ENCODE measurements at places on chromosomes 6 and 20. TPM values are rescaled to one million over a fixed set of nuclear protein-coding genes. Genes with fewer than 3 reads are reported as not detected.

The TMEM30A gene
- 157 TPM for polyA plus RNA-seq

- DNase-seq = no peak
These were observed 4.6 kb downstream of the SLC29A1 start for GRCh38 chr6:44228031-44228430.

- no peak for DNase-seq
These were observed 41.3 kb downstream of the TXLNB start for GRCh38 chr6:139250296-139251044.

The HLA-F gene
- 15.5 TPM for polyA plus RNA-seq

DNA sequence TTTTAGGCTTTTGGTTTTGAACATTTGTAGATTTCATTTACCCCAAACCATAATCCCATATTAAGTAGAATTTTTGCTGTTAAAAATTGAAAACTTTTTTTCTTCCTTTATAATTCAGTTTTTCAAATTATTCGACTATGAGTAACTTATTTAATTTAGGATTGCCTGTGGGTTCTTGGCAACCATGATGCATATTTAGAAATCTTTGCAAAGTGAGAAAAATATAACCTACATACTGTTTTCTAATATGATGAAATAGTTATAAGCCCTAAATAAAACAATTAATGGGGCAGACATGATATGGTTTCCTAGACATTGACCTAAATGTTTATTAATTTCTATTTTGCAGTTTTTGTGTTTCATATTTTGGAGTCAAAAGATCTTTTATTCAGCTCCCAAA, 23.6 kb downstream of the NEDD9 start:
- no peak for DNase-seq

GRCh38 chr6:152100183-152100618, 292.7 kb downstream of the ESR1 start:
- no peak for DNase-seq

The ZSCAN23 gene
- polyA plus RNA-seq = 19.3 TPM

The MYBL2 gene
- 15.7 TPM for polyA plus RNA-seq

- DNase-seq = no peak
These were observed 2.7 kb upstream of the WFDC11 start for GRCh38 chr20:45672765-45673164.

The BNIP5 gene
- not detected for polyA plus RNA-seq

DNA sequence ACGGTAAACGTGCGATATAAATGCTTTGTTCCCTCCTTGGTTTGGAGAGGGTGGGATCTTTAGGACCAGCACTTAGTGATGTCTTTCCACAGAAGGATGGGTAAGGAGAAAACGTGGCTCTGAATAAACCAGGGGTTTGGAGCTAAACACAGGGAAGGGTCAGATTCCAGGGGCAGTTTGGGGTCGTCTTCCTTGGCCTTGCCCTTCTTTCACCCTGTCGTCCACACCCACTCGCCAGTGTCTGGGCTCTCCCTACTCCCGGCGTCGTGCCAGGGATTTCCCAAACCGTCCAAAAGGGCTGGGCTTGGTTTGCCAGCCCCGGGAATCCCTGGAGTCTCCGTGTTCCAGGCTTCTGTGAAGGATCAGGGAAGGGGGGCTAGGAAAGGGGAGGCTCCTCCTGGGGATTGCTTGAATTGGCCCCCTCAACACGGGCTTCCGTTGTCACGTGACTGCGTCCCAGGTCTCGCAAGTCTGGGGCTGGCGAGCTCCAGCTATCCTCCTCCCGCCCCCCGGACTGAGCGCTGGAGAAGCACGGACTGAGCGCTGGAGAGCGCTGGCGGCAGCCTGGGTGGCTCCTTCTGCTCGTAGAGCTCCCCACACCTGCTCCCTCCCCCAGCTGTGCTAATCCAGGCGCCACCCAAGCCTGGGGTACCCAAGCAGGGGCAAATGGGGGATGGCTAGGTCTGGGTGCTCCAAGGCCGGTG, 9.4 kb upstream of the ARMC12 start:
- DNase-seq = peak; percentile 80

The C6orf163 gene
- 6.3 TPM for polyA plus RNA-seq

- no peak for DNase-seq
These were observed 60.0 kb downstream of the RFPL4B start for GRCh38 chr6:112407101-112407590.

The B3GALT4 gene
- polyA plus RNA-seq = 3.8 TPM

The IPCEF1 gene
- polyA plus RNA-seq = 3.7 TPM

- no peak for DNase-seq
These were observed 17.8 kb downstream of the ACTR5 start for GRCh38 chr20:38766071-38766470.

The SLC22A7 gene
- polyA plus RNA-seq = 0.39 TPM

GRCh38 chr20:23050847-23051627, 1.6 kb upstream of the THBD start:
- no peak for DNase-seq

- DNase-seq = no peak
These were observed 4.3 kb downstream of the UST start for GRCh38 chr6:148750838-148751792.

The INSM1 gene
- polyA plus RNA-seq = 0.81 TPM

DNA sequence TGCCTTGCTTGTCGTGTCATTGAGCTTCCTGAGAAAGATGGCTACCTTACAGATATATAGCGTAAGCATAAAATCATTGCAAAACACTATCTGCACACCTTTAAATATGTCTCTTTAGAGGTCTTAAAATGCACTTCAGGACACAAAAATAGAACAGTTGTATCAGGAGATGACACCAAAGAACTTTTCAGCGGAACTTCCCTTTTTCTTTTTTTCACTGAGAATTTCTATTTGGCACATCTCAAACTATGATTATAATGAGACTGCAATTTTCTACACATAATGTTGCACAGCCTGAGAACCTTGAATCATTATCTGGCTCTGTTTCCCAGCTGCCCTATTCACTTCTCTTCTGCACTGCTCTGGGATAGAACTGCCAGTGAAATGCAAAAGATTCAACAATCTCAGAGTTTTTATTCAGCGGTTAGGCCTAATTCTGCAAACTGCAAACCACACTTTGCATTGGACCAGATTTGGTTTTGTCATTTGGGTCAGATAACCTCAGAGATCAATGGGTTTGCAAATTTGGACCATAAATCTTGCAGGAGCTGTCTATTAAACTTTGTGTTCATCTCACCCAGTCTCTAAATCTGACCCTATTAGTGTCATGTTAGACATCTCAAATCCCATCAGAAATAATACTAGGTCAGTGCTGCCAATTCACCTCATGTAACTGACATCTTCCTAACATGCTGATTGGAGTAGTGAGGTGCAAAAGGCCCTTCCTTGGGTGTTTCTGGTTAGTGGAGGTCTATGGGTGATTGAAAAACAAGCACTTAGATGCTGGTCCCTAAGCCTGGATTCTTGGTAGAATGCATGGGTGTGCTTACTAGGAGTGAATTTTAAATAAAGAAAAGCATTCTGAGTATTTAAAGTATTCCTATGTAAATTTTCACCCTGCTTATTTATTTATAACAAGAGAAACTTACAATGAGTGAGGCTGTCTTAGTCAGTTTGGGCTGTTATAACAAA, 382.7 kb downstream of the UTRN start:
- DNase-seq = no peak

The TBXT gene
- not detected for polyA plus RNA-seq

The PRPH2 gene
- 2.5 TPM for polyA plus RNA-seq

DNA sequence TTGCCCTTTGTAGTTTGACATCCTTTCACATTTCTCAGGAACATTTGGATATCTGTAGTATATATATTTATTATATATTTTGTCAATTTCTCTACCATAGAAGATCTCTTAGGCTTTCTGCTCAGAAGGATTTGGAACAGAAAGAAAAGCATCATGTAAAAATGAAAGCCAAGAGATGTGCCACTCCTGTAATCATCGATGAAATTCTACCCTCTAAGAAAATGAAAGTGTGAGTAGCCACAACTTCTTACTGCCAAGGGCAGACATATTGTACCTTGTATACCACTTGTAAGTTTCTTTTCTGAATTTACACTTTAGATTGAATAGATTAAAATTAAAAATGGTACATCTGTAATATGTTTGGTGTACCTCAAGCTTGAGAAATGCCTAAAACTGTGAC, 31.2 kb downstream of the TPX2 start:
- DNase-seq = no peak

The PAK5 gene
- polyA plus RNA-seq = 0.33 TPM

The RAD21L1 gene
- polyA plus RNA-seq = not detected

GRCh38 chr6:109660526-109661320, 30.3 kb downstream of the AK9 start:
- no peak for DNase-seq

The OPRL1 gene
- polyA plus RNA-seq = 2.6 TPM

The SNHG17 gene
- polyA plus RNA-seq = 54.9 TPM

The BTN1A1 gene
- polyA plus RNA-seq = 0.18 TPM

The SLC44A4 gene
- 22.1 TPM for polyA plus RNA-seq

GRCh38 chr20:992801-993535, 9.1 kb downstream of the RSPO4 start:
- no peak for DNase-seq

DNA sequence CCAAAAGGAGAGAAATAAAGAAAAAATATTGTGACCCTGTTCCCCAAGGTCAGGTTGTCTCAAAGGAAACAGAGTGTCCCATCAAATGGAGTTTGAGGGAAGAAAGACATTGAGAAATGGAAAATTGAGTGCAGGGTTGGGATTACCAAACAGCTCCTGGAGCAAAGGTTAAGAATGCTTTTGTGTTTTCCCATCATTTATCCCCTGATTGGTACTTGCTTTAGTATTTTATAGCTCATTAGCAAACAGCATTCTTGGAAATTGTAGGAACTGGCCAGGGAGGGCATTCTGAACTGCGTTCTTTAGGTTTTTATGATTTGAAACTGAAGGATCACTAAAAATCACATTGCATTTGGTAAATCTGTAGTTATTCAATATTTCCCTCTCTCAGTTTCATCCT, 59.0 kb upstream of the NELFCD start:
- no peak for DNase-seq

DNA sequence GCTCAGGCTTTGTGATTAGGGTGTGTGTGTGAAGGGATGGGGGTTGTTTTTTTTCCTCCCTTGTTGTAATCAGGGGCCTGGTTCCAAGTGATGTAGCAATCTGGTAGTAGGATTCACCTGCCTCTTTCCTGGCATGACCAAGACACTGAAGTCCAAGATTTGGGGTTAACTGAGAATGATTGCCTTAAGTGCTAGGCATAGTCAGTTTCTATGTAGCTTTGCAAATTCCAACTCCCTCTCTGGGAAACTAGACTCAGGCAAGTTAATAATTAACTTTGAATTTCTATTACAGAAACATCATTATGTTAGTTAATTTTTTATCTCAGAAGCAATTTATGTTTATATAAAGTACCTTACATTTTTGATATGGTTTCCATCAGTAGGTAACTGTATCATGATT, 43.6 kb downstream of the NUS1 start:
- DNase-seq = no peak

The CST4 gene
- polyA plus RNA-seq = not detected

DNA sequence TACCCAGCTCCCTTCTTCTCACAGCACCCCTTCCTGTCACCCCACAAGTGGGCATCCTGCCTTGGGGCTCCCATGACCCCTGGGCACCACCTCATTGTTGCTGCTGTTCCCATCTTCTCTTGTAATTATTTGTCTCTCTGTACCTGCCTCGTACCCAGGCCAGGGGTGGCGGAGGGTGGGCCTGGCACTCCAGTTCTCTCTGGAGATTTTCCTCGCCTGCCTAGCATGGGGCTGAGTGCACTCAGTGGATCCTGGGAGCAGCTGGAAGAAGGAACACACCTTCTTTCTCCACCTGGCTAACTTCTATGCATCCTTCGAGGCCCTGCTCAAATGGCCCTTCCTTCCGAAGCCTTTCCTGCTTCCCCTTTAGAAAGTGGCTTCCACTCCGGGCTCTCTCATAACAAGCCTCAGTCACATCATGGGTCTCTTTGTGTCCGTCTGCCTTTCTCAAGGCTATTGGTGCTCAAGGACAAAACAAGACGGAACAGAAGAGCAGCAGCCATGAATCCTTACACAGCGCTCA, 79.2 kb downstream of the SRC start:
- DNase-seq = no peak

The GSTA3 gene
- 2.5 TPM for polyA plus RNA-seq

GRCh38 chr20:24746351-24746685, 202.8 kb upstream of the CST7 start:
- DNase-seq = no peak

- DNase-seq = peak; percentile 42
These were observed 92.5 kb upstream of the ADGRF1 start for GRCh38 chr6:47134476-47135189.

The EYS gene
- 0.54 TPM for polyA plus RNA-seq

DNA sequence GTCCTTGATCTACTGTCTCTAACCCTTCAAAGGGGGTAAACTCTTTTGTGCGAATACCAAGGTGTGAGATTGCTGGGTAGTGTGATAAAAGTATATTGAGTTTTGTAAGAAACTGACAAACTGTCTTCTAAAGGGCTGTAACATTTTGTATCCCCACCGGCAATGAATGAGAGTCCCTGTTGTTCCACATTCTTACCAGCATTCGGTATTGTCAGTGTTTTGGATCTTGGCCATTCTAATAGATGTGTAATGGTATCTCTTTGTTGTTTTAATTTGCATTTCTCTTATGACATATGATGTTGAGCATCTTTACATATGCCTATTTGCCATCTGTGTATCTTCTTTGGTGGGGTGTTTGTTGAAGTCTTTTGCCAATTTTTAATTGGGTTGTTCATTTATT, 1090.7 kb downstream of the KIF16B start:
- DNase-seq = no peak

GRCh38 chr6:109236115-109237076, 141.1 kb downstream of the CEP57L1 start:
- no peak for DNase-seq

The CALHM4 gene
- polyA plus RNA-seq = 0.13 TPM

- no peak for DNase-seq
These were observed 98.0 kb downstream of the EPB41L2 start for GRCh38 chr6:130964808-130965604.

DNA sequence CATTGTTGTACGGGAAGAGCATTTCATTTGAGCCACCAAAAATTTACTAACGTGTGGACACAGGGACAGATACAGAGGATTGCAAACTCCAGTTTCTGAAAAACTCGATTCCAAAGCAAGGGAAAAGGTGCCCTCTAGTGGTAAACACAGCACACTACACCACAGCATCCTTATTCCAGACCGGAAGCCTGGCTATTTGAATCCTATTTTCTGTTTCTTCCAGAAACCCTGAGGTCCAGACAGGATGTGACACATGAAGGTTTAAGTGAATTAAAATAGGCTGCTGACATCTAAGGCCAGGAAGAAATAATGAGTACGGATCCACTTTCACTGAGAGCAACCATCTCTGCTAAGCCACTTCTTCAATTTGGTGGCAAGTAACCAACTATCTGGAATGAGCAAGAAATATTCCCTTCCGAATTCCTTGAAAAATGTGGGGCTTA, 31.8 kb upstream of the GMPR start:
- peak; percentile 64 for DNase-seq

DNA sequence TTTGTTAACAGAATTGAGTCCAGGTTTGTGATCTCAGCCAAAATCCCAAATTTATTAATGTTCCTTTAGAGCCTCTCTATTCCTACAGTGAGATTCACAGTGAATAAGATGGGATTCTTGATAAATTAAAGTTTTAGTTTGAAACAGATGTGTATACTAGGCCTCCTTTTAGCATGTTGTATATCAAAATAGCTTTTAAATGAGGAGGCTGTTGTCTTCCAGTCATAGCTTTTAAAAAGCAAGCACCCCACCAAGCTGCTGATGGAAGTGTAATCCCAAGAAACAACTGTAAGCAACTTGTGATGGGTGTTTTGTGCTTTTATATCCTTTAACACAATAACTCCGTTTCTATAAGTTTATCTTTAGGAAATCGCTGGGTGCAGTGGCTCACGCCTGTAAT, 7.0 kb downstream of the GTF2H5 start:
- no peak for DNase-seq

The TBC1D7 gene
- 33.7 TPM for polyA plus RNA-seq

- DNase-seq = no peak
These were observed 1.0 kb downstream of the HELZ2 start for GRCh38 chr20:63572788-63573646.

Data from right lung (tissue), 10 donors.